ENCODE measurements at places on chromosomes 11 and 22.

GRCh38 chr11:110125632-110126031, 32.4 kb downstream of the ZC3H12C start:
- DNase-seq: no peak

DNA sequence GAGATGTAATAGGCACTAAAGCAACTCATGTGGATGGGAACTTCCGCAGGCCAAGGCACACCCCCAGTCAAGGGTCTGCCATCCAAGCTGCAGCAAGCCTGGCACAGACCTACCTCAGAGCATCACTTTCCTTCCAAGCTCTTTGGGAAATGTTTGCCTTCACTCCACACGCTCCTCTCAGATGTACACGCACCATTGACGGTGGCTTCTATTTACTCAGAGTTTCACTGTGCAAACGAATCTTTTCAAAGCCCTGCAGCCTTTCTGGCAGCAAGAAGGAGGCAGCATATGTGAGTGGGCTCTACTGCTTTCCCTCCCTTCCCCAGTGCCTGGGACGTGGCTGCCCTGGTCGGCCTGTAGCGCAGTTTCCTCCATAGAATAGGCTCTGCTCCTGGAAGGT, 60.9 kb upstream of the USP47 start:
- no peak for DNase-seq

DNA sequence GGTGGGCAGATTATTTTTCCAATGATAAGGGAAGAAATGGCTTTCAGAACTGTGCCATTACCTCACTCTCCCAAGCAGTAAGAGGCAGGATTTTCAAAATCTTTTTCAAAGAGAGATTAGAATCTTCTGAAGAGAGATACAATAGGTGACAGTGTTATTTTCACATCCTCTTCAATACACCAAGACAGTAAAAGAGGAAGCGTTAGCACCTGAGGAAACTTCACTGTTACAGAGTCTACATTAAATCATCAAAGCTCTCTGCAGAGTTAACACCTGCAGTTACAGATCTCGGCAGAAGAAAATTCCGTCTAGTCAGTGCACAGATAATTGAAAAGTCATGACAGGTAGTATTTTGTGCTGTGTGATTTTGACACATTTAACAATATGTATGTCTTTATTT, 144.9 kb downstream of the PGR start:
- DNase-seq: no peak

- no peak for DNase-seq
These were observed 43.9 kb downstream of the KDM2A start for GRCh38 chr11:67163006-67163405.

- no peak for DNase-seq
These were observed 741 bp upstream of the CNTF start for GRCh38 chr11:58621586-58622262.

GRCh38 chr11:72125956-72126355, 9.6 kb upstream of the FOLR3 start:
- no peak for DNase-seq

- no peak for DNase-seq
These were observed 40.9 kb upstream of the SCUBE2 start for GRCh38 chr11:9132203-9132878.

Measured in ecto neural progenitor cell (in vitro differentiated cells).